ENCODE measurements at places on chromosomes 12 and 14.

- DNase-seq: no peak
Observed at GRCh38 chr14:69183735-69184134, 7.6 kb upstream of the EXD2 start.

DNA sequence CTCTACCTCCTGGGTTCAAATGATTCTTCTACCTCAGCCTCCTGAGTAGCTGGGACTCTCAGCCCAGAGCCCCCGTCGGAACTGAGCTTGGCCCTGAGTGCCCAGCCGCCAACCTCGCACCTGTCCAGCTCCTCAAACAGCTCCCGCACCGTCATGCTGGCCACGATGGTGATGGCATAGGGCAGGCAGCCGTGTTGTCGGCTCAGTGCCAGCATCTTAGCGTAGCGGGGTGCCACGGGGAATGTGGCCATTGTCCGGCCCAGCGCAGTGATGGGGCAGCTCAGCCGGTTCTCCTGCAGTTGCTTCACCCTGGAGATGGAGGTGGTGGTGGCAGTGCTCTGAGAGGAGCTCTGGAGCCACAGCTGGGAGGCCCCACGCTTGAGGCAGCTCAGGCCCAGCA is 32.4 kb downstream of the DHX37 start:
- DNase-seq: no peak

GRCh38 chr12:95548056-95548538 is 3.2 kb downstream of the USP44 start:
- no peak for DNase-seq

DNA sequence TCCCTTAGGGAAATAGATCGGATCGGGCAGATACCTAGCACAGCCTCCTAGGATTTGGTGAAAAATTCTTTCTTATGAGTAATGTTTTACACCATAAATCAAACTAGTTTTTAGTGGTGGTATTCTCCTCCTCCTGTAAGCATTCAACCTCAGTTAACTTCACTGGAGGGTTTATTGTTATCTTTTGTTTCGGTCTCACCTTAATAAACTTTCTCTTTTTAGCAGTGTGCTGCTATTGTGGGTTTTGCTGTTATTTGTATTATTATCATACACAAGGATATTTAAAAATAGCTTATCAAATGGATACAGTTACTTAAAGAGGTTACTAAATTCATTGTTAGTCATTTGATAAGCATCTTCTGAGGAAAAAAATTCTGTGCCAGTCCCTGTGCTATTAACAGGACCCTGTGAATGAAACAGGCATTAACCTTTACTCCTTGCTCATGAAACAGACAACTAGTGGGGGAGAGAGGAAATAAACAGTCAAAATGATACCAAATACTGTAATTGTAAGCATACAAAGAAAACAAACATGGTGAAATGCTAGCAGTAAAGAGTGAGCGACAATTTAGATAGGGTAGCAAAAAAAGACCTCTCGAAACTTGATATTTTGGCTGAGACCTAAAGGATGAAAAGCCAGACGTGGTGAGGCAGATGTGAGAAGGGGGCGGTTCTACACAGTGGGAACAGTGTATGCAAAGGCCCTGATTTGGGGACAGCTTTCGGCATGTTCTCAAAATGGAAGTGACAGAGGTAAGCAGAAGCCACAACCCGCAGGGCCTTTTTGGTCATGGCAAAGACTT is 178.7 kb upstream of the SOX5 start:
- DNase-seq: no peak

GRCh38 chr12:45928309-45928708 is 62.1 kb downstream of the SCAF11 start:
- no peak for DNase-seq

All from activated effector memory CD4-positive, alpha-beta T cell treated with Interleukin-2 at 50 U/mL for 16 hours (primary cell).